Fibroblast of lung (primary cell): ENCODE measurements at places on chromosomes 6 and 20.

GRCh38 chr6:155212616-155213380, 51.0 kb upstream of the CLDN20 start:
- peak; percentile 37 for DNase-seq

GRCh38 chr20:62754122-62754990, 41.9 kb upstream of the MRGBP start:
- no peak for DNase-seq

DNA sequence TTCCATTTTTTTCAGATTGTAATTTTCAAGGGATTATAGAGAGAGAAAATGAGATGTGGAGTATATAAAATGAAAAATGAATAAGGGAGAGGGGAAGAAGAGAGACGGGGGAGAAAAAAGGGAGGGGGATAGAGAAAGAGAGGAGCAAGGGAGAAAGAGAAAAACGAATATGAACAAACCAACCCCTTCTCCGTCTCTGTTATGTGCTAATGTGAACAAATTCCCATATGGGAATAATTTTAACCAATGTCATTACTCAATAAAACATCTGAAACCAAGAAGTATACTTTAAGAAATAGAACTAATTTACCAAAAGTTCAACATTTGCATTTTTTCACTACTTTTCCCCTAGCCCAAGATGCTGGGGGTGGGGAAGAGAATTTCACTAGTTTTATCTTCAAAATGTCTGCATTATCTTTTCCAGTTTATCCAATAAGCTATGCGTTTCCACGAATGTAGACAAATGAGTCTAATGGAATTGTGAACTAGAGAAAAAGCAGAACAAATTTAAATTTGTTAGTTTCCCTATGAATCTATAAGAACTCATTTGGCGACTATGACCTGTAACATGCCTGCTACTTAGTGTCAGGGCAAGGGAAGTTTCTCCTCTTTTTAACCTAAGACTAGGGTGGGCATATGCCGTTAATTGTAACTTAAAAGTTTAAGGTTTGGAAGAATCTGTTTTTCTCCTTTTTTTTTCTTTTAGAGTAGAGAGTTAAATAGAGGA, 286.3 kb downstream of the BTBD9 start:
- DNase-seq: no peak

GRCh38 chr20:688809-689212, 13.2 kb upstream of the SCRT2 start:
- no peak for DNase-seq

GRCh38 chr6:52249078-52249477, 4.8 kb upstream of the IL17F start:
- no peak for DNase-seq

DNA sequence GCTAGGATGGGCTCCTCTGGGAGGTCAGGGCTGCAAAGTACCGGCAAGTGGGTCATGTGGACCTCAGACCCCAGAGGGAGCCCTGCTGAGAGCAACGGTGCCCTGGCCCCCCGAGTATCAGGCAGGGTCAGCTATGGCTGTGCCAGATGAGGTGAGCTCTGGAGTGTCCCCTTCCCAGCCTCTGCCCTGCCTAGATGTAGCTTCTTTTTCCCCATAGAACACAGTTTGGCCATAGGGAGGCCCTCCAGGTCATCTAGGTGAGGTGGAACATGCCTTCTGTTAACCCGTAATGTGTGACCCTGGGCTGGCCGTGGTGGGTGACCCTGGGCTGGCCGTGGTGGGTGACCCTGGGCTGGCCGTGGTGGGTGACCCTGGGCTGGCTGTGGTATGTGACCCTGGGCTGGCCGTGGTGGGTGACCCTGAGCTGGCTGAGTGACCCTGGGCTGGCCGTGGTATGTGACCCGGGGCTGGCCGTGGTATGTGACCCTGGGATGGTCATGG, 21.2 kb upstream of the PCMTD2 start:
- DNase-seq: no peak

DNA sequence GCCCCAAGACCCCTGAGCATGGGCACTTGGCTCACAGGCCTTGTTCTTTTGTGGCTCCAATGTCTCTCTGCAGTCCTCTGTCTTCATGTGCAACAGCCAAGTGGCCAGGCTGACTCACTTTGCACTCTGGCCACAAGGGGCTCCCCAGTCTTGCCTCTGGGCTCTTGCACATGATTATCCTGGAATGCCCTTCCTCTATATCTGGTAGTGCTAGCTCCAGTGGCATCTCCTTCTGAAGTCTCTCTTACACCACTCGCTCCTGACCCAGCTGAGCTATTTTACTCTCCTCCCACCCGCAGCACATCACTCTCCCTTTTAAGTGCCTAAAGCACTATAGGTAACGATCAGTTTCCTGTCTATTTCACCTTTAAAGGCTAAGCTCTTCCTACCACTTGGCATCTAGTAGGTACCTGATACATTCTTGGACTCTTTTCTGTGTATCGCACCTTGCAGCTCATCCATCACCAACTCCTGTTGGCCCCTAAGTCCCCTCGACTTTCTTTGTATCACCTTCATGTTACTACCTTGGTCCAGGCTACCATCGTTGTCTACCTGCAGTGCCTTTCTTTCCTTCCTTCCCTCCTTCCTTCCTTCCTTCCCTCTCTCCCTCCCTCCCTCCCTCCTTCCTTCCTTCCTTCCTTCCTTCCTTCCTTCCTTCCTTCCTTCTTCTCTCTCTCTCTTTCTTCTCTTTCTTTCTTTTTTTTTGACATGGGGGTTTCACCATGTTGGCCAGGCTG, 211.9 kb upstream of the RNF24 start:
- DNase-seq: peak; percentile 69

DNA sequence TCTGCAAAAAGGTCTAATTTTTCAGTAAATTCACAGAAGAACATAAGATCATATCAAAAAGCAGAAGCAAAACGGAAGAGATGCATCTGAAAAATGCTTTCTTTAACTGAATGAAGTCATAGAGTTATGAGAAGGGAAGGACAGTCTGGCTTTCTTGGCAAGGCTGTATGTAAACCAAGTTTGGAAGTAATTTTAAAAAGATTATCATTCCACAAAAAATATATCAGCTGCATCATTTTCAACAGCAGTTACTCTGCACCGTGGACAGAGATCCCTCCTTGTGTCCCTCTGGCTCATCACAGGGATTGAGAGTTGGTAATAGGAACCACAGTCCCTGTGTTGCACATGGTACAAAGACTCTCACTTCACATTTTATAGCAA, 258.5 kb downstream of the HIVEP2 start:
- no peak for DNase-seq

- peak; percentile 15 for DNase-seq
Observed at GRCh38 chr6:31158863-31159855, 770 bp downstream of the TCF19 start.

DNA sequence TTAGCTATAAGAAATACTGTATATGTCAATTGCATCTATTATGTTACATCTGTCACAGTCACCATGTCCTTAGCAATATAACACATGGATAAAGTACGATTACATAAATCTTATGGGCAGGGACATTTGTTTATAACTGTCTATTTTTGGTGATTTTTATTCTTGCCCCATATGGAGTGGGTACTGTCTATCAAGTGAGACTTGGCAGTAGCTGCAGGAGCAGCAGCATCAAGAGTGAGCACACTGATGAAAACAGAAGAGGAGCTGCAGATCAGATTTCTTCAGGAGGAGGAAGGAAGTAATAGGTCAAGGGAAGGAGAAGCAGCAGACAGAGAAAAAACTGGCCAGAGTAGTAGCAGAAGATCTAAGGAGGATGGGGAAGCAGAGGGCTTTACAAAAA, 516.7 kb downstream of the C6orf118 start:
- no peak for DNase-seq

DNA sequence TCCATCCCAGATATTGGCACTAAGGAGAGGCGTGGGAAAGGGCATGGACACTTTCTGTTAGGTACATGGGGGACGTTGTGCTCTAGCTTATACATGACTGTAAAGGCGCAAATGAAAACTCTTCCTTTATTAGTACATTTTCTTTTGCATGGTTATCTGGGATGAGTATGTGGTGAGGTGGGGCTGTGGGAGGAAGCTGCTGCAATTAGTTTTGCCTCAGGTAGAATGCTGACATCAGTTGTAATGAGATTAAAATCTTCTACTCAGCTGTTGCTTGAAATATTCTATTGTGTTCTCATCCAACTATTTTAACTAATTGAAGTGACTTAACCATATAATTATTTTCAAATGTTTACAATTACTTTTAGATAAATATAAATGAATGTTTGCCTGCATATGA, 218.3 kb upstream of the FLRT3 start:
- DNase-seq: no peak

GRCh38 chr6:107495196-107495643, 5.3 kb downstream of the SOBP start:
- peak; percentile 66 for DNase-seq

DNA sequence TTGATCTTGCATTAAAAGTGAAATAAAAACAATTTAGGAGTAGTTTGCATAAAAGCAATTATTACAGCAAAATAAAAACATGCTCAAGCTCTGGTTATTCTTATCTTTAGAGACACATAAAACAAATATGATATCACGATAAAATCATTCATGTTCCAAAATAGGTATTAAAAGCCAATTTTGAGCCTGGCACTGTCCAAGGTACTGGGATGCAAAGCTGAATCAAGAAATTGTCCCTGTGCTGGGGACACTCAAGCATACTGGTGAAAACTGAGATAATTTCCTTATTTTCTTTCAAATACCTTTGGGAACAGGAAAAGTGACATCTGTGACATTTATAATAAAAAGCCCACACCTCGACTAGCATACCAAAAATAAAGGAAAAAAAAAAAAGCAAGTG, 931 bp upstream of the MTCL3 start:
- DNase-seq: peak; percentile 50

- DNase-seq: peak; percentile 67
Observed at GRCh38 chr20:46438156-46438750, 31.8 kb upstream of the ELMO2 start.

DNA sequence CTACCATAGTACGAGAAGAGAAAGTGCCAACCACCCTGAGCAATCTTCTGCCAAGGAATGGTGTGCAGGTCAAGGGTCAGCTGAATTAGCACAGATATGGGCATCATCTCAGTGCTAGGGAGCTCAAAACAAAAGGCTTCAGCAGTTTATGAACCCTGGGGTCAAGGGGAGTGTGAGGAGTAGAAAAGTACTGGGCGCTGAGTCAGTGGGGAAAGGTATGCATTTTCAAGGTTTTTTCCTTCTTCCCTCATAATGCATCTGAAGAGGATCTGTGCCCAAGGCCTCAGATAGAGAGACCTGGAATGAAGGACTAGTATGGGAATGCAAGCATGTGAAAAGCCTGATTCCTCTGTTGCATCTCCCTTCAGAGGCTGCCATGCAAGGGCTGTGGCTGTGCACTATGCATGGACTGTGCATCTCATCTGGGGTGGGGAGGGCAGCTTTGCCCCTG, 81.7 kb downstream of the PERP start:
- no peak for DNase-seq

GRCh38 chr6:41045664-41046063, 3.4 kb downstream of the TSPO2 start:
- DNase-seq: no peak

- no peak for DNase-seq
Observed at GRCh38 chr6:150987371-150987828, 121.9 kb downstream of the MTHFD1L start.

DNA sequence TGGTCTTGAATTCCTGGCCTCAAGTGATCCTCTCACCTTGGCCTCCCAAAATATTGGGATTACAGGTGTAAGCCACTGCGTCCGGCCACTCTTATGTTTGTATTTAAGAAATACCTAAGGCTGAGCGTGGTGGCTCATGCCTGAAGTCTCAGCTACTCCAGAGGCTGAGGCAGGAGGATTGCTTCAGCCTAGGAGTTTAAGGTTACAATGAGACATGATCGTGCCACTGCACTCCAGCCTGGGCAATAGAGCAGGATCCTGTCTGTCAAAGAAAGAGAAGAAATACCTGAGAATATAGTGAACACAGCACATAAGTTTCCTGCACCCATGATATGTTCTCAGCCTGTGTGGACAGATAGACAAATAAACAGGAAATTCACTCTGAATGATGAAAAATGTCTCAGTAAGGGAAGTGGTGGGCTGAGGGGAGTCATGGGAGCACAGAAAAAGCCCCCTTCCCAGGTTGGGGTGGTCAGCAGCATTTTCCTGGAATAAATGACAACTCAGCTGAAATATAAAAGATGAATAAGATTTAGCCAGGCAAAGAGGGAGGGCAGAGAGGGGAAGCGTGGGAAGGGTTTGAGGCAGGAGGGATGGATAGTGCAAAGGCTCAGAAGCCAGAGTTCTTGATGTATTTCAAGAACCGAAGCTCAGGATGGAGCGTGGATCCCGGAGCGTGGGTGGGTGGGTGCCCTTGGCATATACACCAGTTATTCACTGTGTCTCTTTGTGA, 13.8 kb upstream of the MMP9 start:
- no peak for DNase-seq

DNA sequence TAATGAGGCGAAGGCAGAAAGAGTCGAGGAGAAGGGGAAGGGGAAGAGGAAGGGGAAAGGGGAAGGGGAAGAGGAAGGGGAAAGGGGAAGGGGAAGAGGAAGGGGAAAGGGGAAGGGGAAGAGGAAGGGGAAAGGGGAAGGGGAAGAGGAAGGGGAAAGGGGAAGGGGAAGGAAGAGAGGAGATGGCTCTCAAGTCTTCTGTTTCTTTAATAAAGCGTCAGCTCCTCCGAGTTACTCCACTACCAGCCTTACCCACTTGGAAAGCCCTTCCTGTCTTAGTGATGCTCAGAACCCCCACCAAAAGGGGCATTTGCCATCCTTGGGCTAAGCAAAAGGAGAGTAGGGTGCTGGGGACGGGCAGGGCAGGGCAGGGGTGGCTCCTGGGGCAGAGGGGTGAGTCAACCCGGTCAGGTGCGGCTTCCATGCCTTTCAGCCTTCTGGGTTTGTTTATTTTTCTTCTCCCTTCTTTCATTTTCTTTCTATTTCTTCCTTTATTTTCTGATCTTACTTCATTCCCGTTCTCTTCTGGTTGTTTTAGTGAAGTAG, 476 bp upstream of the CLIC5 start:
- no peak for DNase-seq

DNA sequence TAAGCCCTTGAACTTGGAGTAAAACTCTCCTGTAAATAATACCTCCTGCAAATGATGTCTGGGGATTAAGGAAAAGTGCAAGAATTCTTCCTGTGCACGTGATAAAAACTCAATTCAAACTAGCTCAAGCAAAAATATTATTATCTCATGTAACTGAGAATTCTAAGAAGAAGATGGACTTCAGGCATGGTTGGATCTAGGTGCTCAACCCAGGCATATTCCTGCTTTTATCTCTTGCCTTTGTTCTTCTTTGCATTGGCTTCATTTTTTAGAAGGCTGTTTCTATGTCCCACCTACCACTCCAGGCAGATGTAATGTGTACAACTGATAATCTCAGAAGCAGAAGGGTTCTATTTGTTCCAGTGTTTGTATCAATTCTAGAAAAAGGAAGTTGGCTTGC, 95.8 kb downstream of the DACT2 start:
- no peak for DNase-seq

DNA sequence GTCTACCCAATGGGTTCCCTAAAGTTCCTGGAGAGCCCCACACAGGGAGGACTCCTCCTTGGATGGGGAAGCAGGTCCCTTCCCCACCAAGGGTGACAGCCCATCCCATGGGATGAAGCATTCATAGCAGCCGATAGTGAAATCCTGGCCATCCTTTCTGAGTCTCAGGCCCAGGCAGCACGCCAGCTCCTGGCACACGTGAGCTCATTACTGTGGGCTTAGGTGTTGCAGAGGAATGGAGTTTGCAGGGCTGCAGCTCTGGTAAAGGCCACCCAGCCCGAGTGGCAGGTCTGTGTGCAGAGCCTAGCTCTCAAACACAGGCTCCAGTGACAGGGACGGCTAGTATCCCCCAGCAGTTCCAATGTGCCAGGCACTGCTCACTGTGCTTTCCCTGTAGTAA, 31.0 kb downstream of the SIRPA start:
- no peak for DNase-seq
